Smooth muscle cell of trachea (primary cell): ENCODE measurements at places on chromosomes 12 and 14. TPM values are rescaled to one million over a fixed set of nuclear protein-coding genes. Genes with fewer than 3 reads are reported as not detected.

The PLEKHG7 gene
- not detected in 2 replicates for total RNA-seq

The ACOT4 gene
- total RNA-seq: 0.15 and 0.99 TPM in 2 replicates

The TMEM179 gene
- total RNA-seq: not detected in 2 replicates

The MSRB3 gene
- total RNA-seq: 37.1 TPM in 2 replicates

The GDF3 gene
- total RNA-seq: not detected in 2 replicates

The TMPRSS12 gene
- total RNA-seq: not detected in 2 replicates

The TMCC3 gene
- total RNA-seq: 0.73 and 0.83 TPM in 2 replicates

The PPTC7 gene
- total RNA-seq: 7.1 and 7.3 TPM in 2 replicates

The STAT2 gene
- total RNA-seq: 291 and 409 TPM in 2 replicates

The CCDC38 gene
- total RNA-seq: not detected in 2 replicates

The KLHL33 gene
- total RNA-seq: 0.17 and 0.29 TPM in 2 replicates

The KRT6C gene
- total RNA-seq: not detected in 2 replicates

The SOX5 gene
- 7.9 and 13.4 TPM in 2 replicates for total RNA-seq

The TBX3 gene
- total RNA-seq: 55.9 and 57.5 TPM in 2 replicates

The ITGB7 gene
- total RNA-seq: 0.44 and 1.2 TPM in 2 replicates

The NKX2-1 gene
- total RNA-seq: not detected in 2 replicates

The RNF31 gene
- 35.5 and 57.9 TPM in 2 replicates for total RNA-seq

The INSM2 gene
- under 0.01 TPM in 1 of 2 replicates, not detected in the other for total RNA-seq

The LRRC9 gene
- total RNA-seq: not detected in 2 replicates

The RILPL1 gene
- 7.1 and 7.3 TPM in 2 replicates for total RNA-seq
